ENCODE measurements at places on chromosomes 6 and 20. TPM values are rescaled to one million over a fixed set of nuclear protein-coding genes. Genes with fewer than 3 reads are reported as not detected.

Gene PRDM13
- total RNA-seq = not detected

Gene KIF3B
- 25.1 TPM for total RNA-seq

Gene HLA-DOB
- total RNA-seq = 0.46 TPM

Gene TAP2
- total RNA-seq = 49.7 TPM

Gene NKX2-2
- total RNA-seq = not detected

Gene DTNBP1
- total RNA-seq = 21.8 TPM

All from endothelial cell of umbilical vein (primary cell).